ENCODE measurements at places on chromosomes 16 and 17.

DNA sequence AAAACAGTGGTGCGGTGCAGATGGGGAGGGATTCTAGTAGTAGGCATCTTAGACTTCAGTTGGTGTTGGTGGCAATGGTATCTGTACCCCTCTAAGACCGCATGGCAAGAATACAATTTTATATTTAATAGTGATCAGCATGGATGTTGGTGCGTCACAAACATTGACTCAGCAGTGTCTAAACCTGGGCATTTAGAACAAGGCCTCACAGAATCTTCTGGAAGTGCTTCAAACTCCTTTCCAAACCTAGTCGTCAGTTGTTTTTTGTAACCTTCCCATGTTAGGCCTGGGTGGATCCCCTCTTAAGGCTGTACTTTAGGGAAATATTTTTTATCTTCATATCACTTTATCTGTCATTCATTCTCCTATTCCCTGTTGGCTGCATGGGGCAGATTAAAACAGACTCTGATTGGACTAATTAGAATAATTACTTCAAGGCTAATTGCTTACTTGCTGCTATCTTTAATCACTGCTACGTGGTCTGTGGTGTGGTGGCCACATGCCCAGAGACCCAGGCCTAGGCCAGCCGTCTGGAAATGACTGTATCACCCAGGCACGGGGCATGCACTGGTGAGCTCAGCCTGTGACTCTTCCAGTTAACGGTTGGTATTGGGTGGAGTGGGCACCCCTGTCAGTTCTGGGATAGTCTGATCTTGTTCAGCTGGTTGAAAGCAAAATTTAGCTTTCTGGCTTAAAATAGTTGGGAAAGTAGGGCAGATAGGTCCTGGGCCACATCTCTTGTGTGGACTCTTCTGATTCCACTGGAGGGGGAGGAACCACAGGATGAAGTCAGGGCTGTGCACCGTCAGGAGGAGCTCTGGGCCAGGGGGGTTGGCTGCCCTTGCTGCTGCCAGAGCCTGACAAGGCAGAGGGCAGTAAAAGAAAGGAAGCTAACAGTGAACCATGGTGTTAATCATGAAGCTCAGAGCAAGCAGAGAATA, 4.5 kb downstream of the ALKBH5 start:
- DNase-seq: no peak

- no peak for DNase-seq
These were observed 37.7 kb upstream of the RHBDL3 start for GRCh38 chr17:32227910-32228309.

DNA sequence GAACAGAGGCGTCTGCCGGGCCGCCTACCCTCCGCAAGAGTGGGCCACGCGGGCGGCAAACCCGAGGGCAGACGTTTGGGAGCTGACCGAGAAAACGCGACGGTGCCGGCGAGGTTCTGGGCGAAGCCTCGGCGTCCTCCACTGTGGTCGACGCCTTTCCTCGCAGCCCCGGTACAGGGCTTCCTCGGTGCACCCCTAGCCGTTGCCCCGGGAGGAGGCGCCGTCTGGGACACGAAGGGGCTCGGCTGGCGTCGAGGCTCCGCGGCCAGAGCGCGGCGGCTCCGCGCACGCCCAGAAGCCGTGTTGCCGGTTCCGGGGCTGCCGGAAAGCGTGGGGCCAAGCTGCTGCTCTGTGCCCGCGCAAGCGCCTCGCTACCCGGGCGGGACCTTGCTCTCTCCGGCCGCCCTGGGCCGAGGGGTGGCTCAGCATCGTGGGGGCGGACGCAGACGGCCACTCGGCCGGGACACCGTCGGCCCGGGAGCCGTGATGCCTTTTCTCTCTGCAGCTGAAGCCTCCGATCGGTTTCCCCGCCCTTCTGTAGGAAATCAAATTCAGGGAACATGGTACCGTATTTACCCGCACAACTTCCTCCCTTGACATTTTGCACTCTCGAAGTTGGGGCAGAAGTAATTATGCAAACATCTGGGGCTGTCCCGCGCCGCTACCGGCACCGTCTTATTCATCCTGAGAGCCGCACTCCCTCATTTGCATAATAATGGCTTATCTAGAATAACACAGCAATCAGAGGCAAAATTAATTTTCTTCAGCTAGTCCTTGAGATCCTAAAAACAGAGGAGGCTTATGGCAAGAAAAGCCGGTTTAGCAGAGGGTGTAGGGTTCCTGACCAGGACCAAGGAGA, 7.3 kb upstream of the CBX8 start:
- no peak for DNase-seq

GRCh38 chr17:1676401-1676800, 8.3 kb downstream of the PRPF8 start:
- DNase-seq: no peak

DNA sequence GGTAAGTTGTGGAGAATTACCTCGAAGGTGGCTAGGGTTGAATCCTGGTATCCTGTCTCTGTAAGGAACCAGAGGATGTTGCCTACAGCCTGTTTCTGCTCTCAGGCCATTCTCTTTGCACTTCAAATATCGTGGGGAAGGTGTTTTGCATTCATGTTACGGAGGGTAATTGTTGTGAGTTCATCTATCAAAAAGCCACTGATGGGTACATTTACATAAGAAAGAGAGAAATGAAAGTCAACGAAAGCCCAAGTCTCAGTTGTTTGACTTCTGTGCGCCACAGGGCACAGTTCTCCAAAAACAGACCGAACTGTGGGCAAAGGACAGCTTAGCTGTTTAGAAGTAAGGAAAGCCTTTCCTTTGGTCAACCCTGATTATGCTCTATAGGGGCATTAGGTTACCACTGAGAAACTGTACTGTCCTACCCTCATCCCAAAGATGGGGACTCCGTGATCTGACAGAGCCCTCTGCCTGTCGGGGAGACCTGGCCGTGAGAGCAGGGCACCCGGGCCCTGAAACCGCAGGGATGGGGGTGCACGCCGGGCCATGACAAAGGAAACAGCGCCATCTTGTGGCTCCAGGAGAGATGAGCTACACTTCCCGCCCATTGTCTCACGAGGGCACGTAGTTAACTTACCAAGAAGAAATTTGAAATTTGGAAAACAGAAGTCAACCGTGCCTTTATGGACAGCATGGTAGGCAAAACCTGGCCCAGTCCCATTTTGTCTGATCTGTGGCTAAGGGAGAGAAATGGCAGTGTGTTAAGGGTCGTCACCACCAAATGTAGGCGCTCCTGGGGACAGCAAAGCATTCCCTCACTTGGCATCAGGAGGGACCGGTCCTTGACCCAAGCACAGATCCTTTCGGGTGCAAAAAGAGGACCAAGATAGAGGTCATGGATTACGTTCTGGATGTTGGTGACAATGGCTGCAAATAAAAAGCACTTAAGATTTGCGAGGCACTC, 74.5 kb upstream of the DYNLRB2 start:
- no peak for DNase-seq

GRCh38 chr17:17300624-17301568, 2.3 kb upstream of the NT5M start:
- no peak for DNase-seq

DNA sequence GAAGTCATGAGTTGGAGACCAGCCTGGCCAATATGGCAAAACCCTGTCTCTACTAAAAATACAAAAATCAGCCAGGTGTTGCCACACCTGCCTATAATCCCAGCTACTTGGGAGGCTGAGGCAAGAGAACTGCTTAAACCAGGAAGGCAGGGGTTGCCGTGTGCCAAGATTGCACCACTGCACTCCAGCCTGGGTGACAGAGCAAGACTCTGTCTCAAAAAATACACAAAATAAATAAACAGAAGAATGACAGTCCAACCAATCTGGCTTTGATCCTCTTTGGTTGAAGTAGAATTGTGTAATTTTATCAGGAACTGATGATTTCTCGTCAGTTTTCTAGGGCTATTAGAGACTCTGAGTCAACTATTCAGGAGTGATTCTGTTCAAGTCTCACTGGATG, 79.4 kb downstream of the SLC5A11 start:
- DNase-seq: no peak

GRCh38 chr17:48578616-48579470, 693 bp upstream of the HOXB4 start:
- no peak for DNase-seq

- no peak for DNase-seq
These were observed 126.6 kb upstream of the MED13 start for GRCh38 chr17:62191390-62192361.

GRCh38 chr17:42833767-42834422, 698 bp downstream of the PSME3 start:
- DNase-seq: no peak

- DNase-seq: no peak
These were observed 200.2 kb downstream of the RBFOX3 start for GRCh38 chr17:79410681-79411080.

- DNase-seq: no peak
These were observed 15.3 kb upstream of the NPTX1 start for GRCh38 chr17:80491478-80492342.

- DNase-seq: no peak
These were observed 47.5 kb downstream of the ADCY7 start for GRCh38 chr16:50313596-50314478.

GRCh38 chr17:75843577-75844529, at the start of gene UNC13D:
Gene UNC13D (minus strand): TSS chr17:75844404. CDS start chr17:75844337, 67 bp downstream.
- DNase-seq: no peak

DNA sequence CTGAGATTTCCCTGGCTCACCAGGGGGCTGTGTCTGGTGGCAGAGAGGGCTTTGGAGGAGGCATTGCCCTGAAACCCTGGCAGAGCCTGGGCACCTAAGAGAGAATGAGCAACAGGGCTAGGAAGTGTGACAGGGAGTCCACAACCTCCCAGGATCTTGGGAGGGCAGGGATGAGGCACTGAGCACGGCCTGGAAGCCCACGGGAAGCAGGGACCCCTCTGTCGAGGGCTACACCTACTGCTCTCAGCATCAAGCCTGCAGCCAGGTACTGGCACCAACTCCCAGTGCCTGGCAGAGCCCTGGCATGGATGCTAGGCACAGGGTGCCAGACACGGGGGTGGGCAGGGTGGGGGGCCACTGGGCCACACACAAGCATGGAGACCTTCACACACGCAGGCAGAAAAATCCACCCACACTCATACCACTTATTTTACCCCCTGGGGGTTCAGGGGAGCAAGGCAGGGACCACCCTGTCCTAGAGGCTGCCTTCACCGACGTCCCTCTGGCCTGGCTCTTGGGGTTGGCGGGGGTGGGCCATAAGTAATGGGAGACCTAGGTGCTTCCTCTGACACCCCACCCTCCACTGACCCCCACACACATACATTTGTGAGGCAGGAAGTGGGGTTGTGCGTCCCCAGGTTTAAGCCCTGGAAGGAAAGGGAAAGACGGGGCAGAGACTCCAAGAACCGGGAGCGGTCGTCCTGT, 970 bp upstream of the HSD11B2 start:
- DNase-seq: no peak

GRCh38 chr16:67882374-67883145, 2.1 kb upstream of the NRN1L start:
- no peak for DNase-seq

- no peak for DNase-seq
These were observed 22.9 kb upstream of the APPBP2 start for GRCh38 chr17:60548990-60549389.

- DNase-seq: no peak
These were observed 30.3 kb upstream of the C16orf78 start for GRCh38 chr16:49343291-49343690.

- no peak for DNase-seq
These were observed 150.6 kb upstream of the ZFHX3 start for GRCh38 chr16:73198481-73198880.

DNA sequence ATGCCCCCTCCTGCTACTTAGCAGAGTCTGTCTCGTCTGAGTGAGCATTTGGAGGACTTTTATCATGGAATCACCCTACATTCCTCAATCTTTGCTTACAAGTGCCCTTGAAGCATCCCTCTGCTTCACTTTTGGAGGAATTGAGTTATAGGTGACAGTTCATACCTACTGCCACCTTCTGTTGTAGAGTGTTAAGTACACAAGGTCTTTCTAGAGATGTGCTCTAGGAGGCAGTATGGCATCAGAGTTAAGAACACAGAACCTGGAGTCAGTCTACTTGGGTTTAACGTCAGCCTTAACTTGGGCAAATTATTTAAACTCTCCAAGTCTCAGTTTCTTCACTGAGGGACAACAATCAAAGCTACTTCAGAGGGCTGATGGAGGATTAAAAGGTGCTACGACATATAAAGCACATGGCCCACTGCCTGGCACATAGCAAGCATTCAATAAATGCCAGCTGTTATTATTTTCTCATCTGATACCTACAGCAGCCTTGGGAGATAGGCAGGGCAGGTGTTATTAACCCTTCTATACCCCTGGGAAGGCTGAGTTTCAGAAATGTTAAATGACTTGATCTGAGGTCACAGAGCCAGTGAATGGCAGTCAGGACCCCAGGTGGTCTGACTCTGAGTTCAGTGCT, 62.2 kb downstream of the UTP18 start:
- no peak for DNase-seq

DNA sequence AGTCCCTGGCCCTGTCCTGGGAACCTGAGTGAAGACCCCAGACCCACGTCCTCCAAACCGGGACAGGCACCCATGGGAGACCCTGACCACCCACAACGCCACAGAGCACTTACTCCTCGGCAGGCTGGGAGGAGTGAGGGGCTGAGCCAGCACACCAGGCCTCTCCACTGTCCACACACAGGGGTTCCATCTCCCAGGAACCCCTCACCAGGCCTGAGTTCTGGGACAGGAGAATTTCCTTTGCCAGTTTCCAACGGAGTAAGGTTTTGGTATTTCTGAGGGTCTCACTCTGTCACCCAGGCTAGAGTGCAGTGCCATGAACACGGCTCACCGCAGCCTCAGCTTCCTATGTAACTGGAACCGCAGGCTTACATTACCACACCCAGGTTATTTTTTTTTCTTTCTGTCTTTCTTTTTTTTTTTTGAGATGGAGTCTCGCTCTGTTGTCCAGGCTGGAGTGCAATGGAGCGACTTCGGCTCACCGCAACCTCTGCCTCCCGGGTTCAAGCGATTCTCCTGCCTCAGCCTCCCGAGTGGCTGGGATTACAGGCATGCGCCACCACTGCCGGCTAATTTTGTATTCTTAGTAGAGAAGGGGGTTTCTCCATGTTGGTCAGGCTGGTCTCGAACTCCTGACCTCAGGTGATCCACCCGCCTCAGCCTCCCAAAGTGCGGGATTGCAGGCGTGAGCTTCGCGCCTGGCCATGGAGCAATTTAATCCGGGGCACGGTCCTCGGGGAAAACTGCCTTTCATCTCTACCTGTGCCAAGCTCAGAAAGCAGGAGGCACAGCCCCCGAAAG, 1.6 kb downstream of the PGAP6 start:
- no peak for DNase-seq

DNA sequence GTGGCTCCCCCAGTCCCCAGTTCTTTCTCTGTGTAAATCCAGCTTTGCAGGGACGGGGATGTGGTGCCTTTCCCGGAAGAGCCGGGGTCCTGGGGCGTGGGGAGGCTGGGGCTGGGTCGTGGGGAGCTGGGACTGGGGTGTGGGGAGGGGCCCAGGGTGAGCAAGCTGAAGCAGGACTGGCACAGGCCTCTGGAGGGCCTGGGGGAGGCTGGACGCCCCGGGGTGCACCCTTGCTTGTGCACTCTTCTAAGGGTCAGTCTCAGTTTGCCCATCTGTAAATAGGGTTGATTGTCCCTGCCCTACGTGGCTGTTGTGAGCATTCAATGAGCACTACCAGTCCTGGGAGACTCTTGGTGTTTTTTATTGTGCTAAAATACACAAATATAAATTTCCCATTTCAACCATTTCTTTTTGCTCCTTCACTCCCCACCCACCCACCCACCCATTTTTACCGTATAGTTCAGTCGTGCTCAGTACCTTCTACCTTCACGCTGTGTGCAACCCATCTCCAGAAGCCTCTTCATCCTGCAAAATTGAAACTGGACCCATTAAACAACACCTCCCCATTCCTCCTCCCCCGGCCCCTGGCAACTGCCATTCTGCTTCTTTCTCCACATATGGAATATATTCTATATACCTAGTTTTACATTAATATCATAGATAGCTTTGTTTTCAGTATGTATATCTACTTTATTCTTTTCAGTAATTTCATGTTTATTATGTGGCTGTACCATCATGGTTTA, 7.8 kb upstream of the TBC1D3B start:
- DNase-seq: no peak
